ENCODE measurements at places on chromosomes 7 and 10.

DNA sequence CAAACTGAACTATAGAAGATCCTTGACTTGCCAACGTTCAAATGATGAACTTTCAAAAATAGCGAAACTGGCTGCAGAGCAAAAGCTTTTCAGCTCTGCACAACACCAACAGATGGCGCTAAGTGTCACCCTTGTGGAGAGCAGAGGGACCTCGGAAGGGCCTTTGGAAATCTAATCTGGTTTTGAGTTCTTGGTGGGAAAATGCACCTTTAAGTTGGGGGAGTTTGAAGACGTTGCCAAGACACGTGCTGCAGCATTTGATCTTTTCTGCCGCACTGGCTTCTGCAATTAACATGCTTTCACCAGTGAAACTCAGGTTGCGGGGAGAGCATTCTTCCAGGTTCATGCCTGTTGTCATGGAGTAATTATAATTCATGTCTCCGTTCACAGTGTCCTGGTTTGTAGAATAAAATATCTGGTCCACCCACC lies 26.3 kb upstream of the WDR11 start:
- peak; percentile 23 for DNase-seq

DNA sequence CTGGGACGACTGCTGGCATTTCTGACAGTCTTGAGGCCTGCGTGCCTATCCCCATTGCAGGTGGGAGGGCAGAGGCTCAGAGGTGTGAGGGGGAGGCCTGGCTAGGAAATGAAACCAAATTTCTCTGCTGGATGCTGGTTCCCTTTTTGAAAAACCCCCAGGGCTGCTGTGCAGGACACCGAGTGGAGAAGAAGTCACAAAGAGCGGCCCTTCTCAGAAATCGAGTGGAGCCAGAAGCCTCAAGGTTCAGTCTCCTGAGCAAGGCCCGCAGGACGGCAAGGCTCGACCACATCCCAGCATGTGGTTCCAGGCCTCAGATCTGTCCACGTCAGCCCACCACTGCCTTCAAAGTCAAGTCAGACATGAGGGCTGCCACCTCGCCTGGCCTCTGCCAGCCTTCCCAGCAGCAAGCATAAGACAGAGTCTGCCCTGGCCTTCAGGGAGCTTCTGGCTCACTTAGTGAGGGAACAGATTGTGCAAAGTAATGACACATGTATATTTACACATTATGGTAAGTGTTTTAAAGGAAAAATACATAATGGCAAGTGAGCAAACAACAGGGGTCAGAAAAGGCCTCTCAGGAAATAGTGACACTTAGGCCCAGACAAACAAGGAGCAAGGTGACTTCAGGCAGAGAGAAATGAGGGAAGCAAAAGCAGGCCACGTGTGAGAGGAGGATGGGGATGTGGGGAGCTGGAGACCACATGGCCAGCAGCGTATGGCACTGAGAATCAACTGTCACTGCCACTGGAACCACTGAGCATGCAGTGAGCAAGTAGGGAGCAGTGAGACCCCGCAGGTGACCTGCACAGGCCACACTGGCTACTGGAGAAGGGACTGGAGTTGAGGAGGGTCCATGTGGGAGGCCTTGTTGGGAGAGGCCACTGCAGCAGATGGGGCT lies 86.7 kb downstream of the ARHGAP22 start:
- DNase-seq, result no peak

DNA sequence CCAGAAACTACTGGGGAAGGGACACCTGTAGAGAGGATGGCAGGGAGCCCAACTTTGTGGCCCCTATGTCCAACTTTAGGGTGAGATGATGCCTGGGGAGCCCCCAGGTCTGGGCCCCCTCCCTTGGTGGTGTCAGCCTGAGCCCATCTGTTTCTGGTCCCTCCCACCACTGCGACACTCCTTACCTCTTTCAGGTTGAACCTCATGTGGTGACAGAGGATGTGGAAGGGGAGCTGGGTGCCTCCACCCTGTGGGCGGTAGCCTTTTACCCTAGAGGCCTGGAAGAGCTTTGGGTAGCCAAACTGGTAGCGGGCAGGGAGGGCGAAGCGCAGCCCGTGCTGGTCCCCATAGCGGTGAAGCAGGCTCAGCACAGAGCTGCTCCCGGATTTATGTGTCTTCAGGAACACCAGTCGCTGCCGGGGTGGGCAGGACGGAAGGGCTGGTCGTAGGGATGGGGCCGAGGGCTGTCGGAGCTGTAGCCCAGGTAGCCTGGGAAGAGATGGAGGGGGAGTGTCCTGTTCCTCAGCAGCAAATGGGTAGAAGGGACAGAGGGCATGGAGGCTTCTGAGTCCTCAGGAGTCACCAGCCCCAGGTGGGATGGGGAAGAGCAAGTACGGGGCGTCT lies 2.0 kb downstream of the GAL3ST4 start:
- no peak for DNase-seq

DNA sequence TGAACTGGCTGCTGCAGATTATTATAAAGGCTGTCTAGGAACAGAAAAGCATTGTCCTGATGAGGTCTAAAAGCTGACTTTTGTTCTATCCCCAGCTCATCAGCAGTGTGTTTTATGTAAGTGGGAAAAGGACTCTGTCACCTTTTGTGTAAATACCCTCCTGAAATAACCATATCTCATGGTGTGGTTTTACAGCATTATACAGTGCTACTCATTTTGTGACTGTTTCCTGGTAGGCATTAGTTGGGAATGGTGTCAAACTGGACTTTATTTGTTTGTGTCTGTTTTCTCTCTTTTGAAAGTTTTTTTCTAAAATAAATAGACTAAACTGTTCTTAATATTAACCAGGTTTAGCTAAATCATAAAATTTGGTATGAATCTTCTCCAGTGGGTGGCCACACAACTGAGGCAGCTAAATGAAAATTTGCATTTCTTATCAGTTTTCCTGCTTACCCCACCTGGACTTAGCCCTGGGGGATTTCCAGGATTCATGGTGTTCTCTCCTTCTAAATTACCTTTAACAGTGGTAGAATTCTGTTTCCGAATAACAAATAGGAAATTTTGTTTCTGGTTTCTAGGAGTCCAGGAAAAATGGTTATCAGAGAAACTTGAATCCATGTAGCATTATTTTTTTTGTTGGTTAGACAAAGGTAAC lies 140.9 kb downstream of the LHFPL3 start:
- no peak for DNase-seq

- no peak for DNase-seq
Observed at GRCh38 chr10:32156031-32156495, 99.8 kb upstream of the KIF5B start.

DNA sequence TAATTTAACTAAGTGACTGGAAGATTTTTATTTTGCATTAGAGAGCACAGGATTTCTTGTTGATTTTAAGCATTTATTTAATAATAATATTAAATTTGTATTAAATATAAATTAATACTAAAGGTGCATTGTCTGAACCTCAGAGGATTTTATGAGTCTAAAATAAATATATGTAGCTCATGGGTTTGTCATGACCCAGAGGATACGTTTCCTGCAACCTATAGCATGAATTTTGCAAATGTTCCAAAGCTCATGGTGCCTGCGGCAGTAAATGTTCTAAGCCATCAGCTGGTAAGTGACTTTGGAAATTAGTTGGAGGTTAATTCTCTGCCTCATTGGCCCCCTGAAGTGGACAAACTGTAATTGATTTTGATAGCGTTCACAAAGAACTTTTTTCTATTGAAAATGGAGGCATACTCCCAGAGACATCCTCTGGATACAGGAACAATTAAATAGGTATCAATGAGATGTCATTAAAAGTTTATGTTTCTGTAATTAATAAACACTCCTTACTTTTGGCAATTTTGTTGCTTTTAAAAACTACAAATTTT lies 397.4 kb downstream of the ANKRD7 start:
- no peak for DNase-seq

- DNase-seq, result peak; percentile 86
Observed at GRCh38 chr10:13450069-13450468, 78.7 kb downstream of the BEND7 start.

- no peak for DNase-seq
Observed at GRCh38 chr10:15265558-15265957, 97.1 kb upstream of the NMT2 start.

- DNase-seq, result no peak
Observed at GRCh38 chr10:8034466-8035005, 20.0 kb upstream of the GATA3 start.

DNA sequence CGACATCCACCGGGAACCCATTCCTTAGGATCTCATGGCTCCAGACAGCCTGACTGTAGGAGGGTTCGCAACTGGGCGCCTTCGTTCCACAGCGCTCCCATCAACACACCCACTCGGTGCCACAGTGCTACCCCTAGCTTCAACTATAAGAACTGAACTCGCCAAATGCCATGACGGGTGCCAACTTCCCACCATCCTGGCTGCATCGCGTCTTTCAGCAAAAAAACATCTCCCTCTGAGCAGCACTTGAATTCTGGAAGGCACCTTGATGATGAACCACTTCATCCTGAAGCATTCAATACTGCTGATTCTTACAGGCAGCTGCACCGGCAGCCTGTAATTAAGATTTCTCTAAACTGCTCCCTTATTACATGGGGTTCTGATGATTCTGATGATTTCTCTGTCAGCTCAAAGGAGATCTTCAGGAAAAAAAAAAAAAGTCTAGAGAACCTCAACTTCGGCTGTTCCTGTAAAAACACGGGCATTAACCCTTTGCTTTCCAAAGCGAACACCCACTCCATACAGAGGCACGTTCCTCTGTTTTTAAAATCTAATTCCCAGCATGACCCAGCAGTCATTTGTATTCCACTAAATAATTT lies 1.3 kb downstream of the CYTH3 start:
- peak; percentile 58 for DNase-seq

DNA sequence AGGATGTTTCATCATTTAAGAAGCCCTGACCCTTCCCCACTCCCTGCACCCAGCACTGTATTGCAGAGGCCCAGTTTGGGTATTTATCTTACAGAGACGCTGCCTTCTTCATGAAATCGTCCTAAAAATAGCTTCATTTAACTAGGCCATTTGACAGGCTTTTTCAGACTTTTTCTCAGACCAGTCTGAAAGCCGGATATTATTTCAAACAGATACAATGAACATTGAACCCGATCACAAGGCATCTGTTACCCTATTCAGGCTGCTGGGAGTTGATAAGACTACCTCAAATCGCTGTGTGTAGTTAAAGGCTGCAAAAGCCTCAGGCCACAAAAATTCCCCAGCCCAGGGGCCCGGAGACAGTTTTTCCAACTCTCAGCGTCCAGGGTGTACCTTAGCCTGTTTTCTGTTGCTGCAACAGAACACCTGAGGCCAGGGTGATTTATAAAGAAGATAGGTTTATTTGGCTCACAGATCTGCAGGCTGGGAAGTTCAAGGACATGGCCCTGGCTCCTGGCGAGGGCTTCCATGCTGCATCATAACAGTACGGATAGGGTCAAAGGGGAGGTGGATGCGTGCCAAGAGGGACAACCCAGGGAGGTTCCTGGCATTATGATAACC lies 130.7 kb upstream of the SH2B2 start:
- peak; percentile 15 for DNase-seq

DNA sequence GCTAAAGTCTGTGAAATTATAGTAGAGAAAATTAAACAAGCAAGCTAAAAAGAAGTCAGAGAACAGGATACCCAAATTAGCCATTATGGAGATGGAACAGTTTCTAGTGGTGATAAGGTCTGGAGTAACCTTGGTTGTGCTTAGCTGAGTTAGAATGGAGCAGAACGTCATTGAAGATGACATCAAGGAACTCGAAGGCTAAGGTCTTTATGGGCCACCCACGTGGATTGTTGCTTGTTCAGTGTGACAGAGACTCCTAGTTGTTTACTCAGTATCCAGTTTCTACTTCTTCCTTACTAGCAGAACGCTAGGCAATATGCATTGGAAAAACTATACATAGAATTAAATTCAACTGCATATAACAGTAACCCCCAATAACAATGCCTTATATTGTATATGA lies 39.7 kb downstream of the AHCYL2 start:
- DNase-seq, result no peak

DNA sequence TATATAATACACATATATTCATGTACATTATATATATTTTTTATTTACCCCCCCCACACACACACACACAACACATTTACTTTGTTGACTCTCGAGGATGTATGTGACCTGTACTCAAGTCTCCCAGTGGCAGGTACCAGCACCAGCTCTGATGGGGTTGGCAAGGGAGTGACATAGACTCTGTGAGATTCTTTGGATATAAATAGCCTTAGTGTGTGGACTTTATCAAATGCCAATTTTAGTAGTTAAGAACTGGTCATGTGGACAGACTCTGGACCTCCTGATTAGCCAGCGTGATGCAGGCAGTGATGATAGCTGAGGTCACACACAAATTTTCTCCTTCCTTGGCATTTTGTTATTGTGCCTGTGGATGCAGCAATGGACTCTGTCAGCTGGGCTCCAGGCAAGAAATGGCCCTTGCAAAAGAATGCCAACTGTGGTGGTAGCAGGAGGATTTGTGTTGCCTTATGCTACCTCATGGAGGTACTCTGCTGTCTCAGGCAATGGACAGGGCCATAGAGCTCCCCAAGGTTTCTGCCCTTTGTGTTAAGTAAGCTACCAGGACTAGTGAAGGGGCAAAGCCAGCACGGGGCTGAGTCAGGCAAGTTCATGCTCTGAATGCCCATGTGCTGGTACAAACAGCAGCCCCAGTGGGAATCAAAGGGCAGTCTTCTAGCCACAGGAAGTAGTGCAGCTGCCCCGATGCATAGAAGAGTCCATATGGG lies 224.6 kb upstream of the ZWINT start:
- no peak for DNase-seq

DNA sequence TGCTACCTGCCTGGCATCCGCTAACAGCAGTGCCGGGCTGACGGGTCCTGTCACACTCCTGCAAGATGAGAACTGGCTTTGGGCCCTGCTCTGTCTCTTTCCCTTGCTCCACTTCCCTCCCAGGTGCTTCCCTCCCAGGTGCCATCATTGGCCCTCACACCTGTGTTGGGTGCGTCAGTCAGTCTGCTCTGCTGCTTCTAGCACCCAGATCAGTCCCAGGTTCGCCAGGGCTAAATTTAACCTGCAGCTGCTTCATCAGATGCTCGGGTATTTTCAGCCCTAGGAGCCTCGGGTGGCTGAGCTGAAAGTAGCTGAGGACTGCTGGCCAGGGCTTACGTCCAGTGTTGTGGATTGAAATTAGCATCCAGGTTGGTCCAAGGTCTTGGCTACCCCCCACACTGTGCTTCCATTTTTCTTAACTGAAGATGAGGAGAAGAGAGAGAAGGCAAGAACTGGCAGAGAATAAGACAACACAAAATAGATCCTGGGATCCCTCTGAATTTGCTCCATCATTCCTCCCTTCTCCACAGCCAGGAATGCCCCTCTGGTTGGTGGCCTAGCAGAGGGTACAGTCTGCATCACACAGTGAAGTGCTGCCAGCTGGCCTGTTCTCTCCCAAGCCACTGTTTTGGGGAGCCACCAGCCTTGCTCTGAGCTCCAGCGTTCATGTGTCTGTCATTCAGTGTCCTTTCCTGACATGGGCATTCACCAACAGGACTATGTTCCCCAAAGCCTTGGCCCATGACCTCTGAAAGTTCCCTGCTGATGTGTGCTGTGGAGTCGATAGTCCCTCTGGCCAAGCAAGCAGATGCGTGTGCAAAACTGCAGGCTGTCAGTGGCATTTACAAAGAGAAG lies 65.9 kb upstream of the SYPL1 start:
- no peak for DNase-seq

Measured in fibroblast of lung (primary cell).